ENCODE measurements at places on chromosomes 2 and 18. TPM values are rescaled to one million over a fixed set of nuclear protein-coding genes. Genes with fewer than 3 reads are reported as not detected.

DNA sequence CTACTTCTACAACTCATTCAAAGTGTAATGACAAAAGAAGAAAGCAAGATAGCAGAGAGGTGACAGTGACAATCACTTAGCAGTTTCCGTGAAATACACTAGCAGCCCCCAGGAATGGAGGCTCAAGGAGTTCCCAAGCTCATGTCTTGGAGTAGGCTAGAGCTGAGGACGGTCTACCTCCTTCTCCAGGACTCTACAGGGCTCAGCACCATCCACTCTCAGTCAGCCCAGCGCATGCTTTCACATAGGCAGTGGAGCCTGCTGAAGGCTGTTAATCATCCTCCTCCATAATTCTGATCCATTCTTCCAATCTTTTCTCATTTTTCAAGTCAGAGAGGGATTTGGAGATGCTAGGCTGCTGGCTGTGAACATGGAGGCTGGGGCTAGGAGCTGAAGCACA is 85.6 kb downstream of the MYT1L start:
- DNase-seq = no peak

DNA sequence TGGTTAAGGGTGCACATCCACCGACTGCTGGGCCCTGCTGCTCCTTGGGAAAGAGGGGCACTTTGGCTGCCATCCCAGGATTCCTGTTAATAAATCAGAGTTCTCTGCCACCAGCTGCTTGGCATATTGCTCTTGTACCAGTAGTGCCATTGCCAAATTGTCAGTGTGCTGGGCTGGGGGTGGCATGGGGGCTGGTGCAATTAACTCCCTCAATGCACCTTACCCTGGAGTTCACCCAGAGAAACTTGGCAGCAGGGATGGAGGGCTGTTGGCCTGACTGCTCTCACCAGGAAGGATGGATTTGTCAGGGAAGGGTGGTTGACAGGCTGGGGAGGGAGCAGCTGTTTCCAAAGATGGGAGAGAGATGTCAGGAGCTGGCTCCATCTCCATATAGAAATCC is 94.6 kb upstream of the SKOR2 start:
- DNase-seq = no peak

- peak; percentile 17 for DNase-seq
These were observed 871.0 kb downstream of the EPHA4 start for GRCh38 chr2:220701115-220701514.

DNA sequence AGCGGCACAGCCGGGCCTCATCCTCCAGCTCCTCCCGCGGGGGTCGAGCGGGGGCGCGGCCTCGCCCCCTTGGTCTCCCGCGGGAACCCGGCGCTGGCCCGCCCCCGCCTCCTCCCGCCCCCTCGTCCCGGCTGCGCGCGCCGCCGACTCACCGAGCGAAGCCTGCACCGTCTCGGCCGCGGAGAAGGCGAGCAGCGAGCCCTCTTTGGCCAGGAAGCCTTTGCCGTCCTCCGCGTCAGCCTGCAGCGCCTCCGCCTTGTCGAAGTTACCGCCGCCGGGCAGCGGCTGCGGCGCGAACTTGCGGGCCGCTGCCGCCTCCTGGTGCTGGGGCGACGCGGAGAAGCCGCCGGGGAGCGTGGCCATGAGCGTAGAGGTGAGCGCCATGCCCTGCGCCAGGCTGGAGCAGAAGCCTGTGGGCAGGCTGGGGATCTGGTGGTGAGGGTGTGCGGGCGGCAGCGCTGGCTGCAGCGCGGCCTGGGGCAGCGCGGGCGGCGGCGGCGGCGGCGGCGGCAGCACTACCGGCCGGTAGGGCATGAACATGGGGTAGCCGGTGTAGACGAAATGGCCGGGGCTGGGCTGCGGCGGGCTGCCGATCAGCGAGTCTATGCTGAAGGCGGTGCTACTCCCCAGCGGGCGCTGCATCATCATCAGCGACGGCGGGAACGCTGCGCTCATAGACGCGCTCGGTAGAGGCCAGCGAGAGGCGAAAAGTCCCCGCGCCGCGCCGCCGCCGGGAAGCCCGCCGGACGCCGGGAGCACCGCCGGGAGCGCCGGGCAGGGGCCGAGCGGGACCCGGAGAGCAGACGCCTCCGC is 683 bp downstream of the GBX2 start:
- DNase-seq = peak; percentile 73

The EIPR1 gene
- total RNA-seq = 50.2 TPM

- peak; percentile 81 for DNase-seq
These were observed 151.1 kb downstream of the GALNT1 start for GRCh38 chr18:35732636-35733035.

The FKBP1B gene
- total RNA-seq = 7.5 TPM

The CRYGC gene
- not detected for total RNA-seq

DNA sequence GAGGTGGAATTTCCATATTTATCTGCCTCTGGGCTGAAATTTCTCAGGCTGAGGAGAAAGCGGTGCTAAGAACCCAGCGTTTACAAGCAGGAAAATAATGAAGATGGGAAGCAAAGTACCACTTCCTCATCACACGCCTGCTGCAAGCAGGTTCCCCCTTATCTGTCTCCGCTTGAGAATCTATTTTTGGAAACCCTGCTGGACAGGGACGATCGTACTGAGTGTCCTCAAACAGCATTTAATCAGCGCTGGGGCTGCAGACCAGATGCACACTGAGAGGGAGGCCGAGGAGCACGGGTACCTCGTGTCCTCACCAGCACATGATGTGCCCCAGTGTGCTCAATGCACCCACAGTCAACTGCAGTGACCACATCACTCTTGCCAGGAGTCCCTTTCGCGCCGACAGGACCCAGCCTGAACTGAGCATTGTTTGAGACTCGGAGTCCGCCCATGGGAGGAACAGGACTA is 160.4 kb downstream of the HDAC4 start:
- no peak for DNase-seq

The MAP4K4 gene
- 115 TPM for total RNA-seq

GRCh38 chr2:8954990-8955389 is 48.5 kb downstream of the MBOAT2 start:
- no peak for DNase-seq

DNA sequence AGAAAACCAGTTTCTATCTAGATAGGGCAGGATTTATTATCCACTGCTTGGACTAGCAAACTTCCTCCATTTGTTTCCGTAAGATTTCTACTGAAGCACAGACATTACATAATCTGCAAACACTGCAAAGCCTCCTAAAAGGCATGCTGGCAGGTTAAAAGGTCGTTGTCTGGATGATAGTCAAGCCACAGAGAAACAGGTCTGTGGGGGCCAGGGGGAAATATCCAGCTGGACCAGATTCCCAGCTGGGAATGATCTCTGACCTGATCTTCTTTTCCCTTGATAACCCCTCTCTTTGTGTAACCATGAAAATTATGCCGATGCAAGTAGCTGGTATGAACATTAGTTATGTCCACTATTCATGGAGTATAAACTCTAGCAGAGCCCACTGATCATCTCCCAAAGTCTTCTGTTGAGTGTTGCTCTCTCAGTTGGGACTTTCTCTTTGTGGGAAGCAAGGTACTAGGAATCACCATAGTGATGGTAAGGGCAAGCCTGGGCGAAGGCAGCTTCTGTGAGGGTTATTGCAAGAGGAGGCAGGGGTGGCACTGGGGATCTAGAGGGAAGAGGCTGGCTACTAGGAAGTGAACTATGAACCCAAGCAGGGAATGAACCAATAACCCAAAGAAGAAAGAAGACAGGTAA is 61.3 kb downstream of the GDF7 start:
- DNase-seq = no peak

The MTCL1 gene
- total RNA-seq = 34.4 TPM

DNA sequence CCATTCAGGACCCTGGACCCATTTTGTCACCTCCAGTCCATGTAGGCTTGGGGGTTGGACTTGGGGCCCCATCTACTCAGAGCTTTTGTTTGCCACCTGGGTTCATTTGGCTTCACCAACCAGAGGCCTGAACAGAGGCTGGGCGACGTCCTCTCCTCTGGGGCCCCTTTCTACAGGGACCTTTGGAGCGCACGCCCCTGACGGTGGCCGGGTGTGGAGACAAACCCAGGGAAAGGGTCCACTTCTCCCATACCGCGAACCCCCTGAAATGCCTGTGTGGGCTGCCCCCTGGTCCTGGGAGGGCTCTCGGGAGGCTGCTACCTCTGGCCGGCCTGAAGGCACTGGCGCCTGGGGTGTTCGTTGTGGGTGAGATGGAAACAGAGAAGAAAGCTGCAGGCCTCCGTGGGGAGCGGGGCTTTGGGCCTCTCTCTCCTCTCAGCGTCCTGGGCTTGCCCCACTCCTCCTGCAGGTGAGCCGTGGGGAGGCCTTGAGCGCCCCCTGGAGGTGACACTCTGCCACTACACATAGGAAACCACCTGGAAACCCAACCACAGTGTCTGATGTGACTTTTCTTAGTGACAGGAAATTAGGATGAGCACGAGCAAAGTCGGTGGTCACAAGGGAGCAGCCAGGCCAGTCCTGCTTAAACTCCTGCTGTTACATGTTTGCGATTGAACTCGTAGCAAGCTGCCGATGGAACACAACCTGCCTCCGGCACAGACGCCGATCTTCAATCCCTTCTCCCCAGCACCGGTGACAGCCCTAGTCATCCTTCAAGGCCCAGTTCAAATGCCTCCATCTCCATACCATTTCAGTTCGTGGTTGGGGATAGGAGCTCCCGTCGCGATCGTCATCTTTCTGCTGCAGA is 12.0 kb upstream of the NTSR2 start:
- DNase-seq = peak; percentile 10

DNA sequence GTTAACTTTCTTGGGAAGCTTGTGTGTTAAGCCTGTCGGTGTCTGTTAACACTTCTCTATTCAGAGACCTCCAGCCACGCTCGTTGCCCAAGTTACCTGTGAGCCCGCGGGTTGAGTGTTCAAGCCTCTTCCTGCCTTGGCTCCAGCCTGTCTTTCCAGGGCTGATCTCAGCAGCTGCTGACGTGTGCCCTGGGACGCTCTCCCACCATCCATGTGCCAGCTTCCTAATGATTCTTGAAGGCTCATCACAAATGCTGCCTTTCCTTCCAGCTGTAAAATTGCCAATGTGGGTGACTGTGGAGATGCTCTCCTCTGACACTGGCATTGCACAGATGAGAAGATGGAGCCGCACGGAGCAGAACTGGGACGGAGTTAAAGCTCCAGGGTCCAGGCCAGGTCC is 6.1 kb downstream of the RNF144A start:
- no peak for DNase-seq

The SP5 gene
- total RNA-seq = not detected

DNA sequence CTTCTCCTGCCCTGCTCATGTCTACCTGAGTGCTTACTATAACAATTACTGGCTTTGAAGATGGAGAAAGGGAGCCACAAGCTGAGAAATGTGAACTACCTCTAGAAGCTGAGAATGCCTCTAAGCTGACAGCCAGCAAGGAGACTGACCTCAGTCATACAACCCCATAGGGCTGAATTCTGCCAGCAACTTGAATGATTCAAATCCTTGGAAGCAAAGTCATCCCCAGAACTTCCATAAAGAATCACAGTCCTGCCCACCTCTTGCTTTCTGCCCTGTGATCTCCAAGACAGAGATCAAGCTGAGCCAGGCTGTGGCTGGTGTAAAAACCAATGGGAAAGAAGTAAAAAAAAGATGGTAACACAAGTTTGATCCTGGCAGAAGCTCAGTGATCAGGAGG is 288.2 kb upstream of the SPHKAP start:
- peak; percentile 53 for DNase-seq

DNA sequence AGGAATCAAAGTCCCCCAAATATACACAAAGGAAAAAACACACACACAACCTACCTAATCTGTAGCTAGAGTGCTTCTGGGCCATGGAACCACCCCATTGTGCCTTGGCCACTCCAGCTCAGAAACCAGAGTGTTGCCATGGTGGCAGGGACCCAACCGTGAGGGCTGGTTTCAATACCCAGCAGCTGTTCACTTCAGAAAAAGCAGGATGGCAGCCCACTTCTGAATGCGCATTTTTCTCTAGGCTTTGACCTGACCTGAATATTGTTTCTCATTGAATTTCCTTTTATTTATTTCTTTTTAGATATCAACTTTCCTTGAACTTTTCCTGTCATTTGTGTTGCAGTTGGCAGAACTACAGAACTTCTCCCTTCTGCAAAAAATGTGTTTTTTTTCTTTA is 43.0 kb upstream of the EHBP1 start:
- peak; percentile 12 for DNase-seq

- DNase-seq = no peak
These were observed 245.0 kb upstream of the RND3 start for GRCh38 chr2:150732491-150732890.

DNA sequence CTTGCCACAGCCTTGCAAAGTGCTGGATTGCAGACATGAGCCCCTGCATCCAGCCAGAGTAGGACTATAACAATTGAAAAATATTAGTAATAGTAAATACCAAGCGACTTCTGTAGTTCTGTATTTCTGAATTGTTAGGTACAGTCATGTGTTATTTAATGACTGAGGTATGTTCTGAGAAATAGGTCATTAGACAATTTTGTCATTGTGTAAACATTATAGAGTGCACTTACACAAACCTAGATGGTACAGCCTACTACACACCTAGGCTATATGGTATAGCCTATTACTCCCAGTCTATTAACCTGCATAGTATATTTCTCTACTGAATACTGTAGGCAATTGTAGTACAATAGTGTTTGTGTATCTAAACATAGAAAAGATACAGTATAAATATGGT is 92.1 kb downstream of the GALNT1 start:
- no peak for DNase-seq

The RAD51AP2 gene
- not detected for total RNA-seq

The GALM gene
- total RNA-seq = 8.6 TPM

The COX7A2L gene
- 220 TPM for total RNA-seq

The ASB3 gene
- total RNA-seq = 23.0 TPM

DNA sequence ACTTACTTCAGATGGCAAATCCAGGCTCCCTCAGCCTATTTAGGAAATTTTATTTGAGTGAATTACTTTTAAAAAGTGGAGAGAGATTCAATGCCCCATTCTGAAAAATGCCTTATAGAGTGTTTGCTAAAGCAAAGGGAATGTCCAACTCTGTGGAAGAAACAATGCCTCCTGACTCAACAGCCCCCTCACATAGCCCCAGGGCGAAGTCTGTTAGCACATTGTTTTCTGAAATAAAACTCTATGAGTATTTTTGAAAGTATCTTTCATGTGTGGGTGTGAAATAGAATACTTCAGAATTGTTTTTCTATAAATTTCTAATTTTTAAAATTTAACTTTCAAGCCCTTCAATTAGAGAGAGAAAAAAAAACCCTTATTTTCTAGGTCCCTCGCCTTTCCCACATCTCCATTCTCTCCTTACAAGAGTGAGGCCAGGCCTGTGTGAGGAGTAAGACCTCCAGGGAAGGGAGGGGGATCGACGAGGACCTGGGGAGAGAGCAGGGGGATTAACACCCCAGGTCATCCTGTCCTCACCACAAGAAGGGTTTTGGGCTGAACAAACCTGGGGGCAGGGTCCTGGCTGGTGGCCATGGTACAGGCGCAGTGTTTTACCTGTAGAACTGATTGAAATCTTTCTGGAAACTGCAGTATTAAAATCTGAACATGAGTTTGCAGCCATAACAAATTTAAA is 141.4 kb downstream of the SNTG2 start:
- peak; percentile 91 for DNase-seq

- DNase-seq = peak; percentile 49
These were observed 128.3 kb upstream of the SPATS2L start for GRCh38 chr2:200177971-200178911.

The DLGAP1 gene
- total RNA-seq = 0.22 TPM

GRCh38 chr2:239259173-239259572 is 141.6 kb downstream of the HDAC4 start:
- DNase-seq = no peak
